Stimulated activated CD4-positive, alpha-beta T cell treated with anti-CD3 and anti-CD28 coated beads, Interleukin-4, amount 100 ng/mL, for 1 hour (primary cell): ENCODE measurements at places on chromosomes 6 and 20.

- DNase-seq = no peak
Measured at GRCh38 chr6:37643851-37644672, 53.6 kb downstream of the MDGA1 start.

GRCh38 chr6:169005166-169005565 lies 248.5 kb downstream of the THBS2 start:
- no peak for DNase-seq

GRCh38 chr6:145756170-145756662 lies 20.9 kb upstream of the EPM2A start:
- DNase-seq = no peak

DNA sequence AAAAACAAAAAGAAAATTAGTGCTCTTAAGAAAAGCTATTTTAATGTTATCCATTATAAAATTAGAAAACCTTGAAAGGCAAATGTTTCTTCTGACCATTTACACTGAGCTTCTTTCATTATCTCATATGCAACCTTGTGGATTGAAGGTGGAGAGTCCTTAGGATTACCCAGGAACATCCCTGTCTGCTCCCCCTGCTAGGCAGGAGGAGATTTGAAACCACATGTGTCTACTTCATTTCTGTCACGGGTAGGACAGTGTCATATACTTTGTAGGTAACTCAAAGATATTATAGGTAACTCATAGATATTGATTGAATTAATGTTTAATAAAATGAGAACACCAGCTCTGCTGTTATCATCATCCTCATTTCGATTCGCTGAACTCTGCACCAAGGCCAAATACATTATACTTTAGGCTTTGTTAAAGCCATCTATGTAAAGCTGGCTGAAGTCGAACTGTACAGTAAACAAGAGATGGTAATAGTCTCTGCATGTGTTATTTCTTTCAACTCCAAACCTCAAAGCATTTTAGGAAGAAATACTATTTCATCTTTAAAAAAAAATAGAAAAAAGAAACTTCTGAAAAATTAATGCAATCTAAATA lies 49.5 kb downstream of the HDAC2 start:
- DNase-seq = no peak

- no peak for DNase-seq
Measured at GRCh38 chr6:64664480-64664879, 1028.9 kb downstream of the PHF3 start.

DNA sequence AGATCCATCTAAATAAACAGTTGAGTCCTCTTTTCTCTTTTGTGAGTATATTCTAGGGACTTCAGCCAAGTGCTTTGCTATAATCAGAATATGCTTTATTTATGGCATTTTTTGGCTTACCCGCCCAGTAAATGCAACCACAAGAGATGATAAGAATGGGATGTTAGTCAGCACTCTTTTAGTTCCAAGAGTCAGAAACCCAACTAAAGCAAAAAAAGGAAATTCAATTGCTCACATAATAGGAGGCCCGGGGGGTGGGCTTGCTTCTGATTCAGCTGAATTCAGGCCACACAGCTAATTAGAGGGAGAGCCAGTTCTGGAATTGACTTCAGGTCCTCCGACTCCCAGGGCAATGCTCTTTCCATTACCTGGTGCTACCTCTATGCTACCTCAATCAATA lies 250.6 kb downstream of the FARS2 start:
- no peak for DNase-seq

DNA sequence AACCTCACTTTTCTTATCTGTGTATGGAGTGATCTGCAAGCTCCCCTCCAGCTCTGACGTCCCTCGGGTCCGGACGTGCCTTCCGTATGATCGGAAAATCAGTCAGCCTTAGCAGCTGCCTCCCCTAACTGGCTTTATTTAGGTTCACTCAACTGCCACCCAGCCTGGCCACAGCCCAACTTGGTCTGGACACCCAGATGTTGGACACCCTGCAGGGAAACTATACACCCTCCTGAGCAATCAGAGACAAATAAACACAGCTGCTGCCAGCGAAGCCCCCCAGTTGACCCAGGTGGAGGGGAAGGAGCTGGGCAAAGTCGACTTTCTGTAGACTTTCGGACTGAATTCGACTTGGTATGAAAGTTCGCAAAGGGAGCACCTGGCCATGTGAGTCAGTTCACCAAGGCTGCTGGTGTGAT lies 28.9 kb downstream of the TBC1D7 start:
- DNase-seq = no peak

GRCh38 chr6:14072084-14072483 lies 45.5 kb upstream of the CD83 start:
- DNase-seq = no peak

DNA sequence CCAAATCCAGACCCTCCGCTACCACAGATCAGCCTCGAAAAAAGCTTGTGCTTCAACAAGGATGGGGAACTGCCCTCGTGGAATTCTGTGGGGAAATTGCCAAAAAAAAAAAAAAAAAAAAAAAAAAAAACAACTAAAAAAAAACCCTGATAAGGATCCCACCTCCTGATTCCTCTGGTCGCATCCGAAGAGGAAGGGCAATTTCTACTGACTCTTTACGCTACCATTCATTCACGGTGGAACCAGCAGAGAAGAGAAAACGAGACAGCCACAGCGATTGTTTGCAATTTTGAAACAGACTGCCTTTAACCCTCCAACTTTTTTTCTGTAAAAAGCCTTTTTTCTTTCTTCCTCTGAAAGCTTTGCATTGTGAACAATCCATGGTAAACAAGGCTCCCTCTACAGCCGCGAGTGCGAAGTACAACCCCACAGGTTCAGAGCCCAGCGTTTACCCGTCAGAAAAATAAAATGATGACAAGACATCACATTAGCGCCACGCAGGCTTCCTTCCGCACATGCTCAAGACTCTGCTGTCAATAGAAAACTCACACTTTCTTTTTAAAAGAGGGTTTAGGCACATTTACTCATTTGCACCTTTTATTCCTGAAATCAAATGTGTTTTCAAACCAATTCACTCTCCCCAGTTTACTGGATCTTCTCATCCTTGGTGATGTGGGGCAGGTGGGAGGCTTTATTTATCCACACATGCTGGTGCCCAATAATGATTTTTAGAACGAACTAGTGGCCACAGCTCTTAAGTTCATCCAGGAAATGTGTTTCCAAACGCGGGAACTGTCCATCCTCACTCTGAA lies 100.0 kb downstream of the NOL4L start:
- peak; percentile 83 for DNase-seq

GRCh38 chr20:47466213-47466612 lies 35.5 kb upstream of the NCOA3 start:
- DNase-seq = no peak

DNA sequence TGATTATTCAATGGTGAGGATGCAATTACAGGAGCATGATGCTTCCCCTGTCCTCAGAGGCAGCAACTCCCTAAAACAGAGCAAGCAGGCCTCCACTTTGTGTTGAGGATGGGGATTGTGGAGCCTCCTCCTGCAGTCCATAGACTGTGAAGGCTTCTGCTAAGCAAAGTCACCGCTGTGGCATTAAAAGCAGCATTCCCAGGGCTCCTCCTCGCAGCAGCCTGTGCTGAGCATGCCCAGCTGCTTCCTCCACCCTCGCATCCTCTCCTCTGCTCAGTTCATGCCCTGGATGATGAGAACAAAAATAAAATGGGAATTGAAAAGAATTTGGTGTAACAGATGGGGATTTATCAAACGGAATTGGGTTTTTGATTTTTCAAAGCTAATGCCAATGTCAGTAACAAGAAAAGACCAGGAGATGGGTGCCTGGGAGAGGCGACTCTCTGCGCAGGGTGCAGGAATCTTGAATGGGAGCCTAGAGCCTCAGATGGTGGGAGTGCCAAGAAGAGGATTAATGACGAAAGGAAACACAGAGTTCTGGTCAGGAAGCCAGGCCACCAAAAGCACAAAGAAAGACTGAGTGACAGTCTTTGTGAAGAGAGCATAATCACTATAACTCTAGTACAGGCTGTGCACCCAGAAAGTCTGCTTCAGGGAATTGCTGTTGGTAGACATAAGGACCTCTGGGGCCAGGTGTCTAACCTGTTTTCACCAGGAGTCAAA lies 347.6 kb downstream of the TPBG start:
- DNase-seq = no peak

DNA sequence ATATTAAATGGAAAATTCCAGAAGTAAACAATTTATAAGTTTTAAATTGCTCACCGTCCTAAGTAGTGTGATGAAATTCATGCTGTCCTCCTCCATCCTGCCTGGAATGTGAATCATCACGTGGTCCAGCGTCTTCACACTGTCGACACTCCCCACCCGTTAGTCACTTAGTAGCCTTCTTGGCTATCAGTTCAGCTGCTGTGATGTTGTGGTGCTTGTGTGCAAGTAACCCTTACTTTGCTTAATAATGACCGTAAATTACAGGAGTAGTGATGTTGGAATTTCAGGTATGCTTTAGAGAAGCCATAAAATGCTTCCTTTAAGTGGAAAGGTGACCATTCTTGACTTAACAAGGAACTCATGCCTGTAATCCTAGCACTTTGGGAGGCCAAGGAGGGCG lies 25.2 kb downstream of the RIOK1 start:
- no peak for DNase-seq

GRCh38 chr6:25312034-25312620 lies 33.0 kb downstream of the CARMIL1 start:
- DNase-seq = no peak

DNA sequence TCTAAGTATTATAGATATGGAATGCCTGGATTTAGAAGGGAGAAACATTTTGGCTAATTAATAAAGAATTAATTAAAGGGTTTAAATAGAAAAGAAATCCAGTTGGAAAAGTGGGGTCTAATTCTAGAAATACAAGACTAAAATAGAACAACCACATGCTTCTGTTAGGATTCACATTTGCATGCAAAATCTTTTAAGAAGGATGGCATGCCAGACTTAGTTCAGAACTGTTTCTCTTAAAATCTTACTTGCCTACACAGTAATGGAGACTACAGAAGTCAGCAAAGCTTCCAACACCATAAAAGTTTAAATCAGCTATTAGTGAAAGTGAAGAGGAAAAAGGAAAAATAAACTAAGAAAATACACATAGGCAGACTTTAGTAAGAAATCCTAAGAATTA lies 32.7 kb upstream of the KATNA1 start:
- DNase-seq = no peak

DNA sequence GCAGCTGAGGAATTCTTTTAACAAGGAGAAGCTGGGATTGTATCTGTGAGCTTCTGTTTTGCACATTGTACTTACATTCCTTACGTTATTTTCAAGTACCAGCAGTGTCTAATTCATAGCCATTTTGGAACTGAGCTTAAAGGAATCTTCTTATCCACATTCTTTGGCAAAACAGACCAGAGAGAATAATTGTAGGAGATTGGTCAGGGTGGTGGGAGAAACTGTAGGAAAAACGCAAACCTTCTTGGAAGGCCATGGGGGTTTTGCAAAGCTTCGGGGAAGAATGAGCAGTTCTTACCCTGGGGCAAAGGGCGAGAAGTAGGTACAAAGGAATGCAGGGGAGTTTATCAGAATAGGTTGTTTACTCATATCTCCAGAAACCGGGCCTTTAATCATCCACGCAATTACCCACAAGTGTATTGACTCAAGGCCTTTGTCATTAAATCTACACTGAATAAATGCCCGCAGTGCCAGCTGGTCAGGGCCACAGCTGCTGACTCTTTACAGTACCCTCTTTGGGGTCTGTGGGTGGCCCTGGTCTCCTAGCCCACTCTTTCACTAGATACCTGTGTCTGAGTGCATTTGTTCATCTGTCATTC lies 39.6 kb upstream of the SPTLC3 start:
- DNase-seq = no peak

GRCh38 chr6:42879372-42880239 lies at the start of gene RPL7L1:
Gene RPL7L1 (plus strand): TSS chr6:42879616. CDS start chr6:42879911, 295 bp downstream.
- peak; percentile 76 for DNase-seq
